Activated CD4-positive, CD25-positive, alpha-beta regulatory T cell (primary cell): ENCODE measurements at places on chromosomes 7 and 10.

DNA sequence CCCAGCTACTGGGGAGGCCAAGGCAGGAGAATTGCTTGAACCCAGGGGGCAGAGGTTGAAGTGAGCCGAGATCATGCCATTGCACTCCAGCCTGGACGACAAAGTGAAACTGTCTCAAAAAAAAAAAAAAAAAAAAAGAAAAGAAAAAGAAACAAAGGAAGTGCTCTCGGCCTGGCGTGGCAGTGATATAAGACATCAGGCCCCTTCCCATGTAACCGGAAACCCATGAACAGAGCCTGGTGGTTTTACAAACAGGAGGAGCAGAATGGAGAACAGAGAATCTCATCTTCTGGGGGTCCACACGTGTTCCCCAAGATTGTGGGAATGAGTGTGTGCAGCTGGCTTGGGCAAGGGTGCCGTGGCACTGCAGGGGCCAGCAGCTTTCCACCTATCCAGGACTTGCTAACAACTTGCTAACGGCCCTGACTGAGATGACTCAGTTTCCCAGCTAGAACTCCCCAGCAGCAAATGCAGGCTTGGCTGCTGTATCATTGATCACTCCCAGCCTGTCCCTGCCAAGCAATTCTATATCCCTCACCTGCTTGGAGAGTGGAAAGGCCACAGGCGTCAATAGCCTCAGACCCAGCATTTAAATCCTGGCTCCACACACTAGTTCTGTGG lies 103.0 kb downstream of the COL26A1 start:
- DNase-seq, result no peak

DNA sequence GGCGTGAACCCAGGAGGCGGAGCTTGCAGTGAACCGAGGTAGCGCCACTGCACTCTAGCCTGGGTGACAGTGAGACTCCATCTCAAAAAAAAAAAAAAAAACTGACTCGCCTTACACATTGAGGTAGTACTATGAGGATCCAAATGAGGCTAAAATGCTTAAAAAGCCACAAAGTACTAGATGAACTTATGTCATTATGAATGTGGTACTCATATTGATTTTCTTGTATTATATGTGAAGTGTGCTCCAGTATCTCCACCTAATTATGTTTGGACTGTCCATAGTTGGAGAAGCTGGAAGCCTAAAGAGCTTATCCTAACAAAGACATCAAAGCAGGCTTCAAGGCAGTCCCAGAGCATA lies 9.1 kb downstream of the CCNY start:
- DNase-seq, result no peak

DNA sequence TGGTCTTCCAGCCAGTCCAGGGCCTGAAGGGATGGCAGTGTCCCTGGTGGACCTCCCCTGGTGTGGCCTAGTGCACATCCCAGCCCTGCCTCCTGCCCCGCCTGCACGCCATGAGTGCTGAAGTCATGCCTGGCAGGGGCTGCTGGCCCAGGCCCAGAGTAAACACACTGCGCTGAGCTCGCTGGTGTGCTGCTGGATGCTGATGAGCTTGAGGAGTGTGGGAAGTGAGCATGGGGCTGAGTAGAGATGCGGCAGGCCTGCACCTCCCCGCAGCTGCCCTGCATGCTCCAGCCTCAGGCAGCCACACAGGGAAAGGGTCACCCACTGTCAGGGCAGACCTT lies 43.2 kb downstream of the HTRA1 start:
- no peak for DNase-seq

DNA sequence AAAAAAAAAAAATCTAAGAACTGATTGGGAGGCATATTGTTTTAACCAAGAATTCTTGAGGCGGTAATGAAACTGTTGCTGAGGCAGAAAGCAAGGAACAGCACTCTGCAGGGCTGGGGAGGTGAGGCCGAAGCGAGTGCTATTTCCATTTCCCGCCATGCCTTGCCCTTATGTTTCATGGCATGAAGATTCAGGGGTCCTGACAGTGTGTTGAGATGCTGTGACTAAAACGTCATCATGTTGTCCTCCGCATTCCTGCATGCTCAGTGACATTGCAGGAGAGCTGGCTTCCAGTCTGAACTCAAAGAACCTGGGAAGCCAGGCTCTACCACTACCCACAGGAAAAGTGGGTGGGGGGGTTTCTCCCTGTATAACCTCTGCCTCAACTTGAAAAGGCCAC lies 85.2 kb downstream of the EBF3 start:
- DNase-seq, result no peak
